ENCODE measurements at places on chromosomes 7 and 10.

GRCh38 chr7:35254496-35255442 lies 869 bp upstream of the TBX20 start:
- DNase-seq = no peak

- no peak for DNase-seq
Measured at GRCh38 chr7:27254625-27255024, 12.0 kb downstream of the EVX1 start.

DNA sequence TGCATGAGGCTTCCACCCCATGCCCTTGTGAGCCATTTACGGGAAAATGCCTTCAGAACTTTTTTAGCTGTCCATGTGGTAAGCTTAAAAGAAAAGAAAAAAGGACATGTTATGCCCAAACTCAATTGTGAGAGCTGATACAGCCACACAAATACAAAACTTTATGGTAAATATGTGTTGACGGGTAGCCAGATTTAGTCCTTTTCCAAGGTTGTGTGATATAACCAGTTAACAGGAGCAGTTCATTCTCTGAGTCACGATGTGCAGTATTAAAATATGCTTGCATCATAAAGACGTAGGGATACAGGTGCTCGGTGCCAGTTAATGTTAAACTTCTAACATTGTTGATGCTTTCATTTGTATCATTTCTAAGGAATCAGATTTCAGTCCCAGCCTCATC lies 350.4 kb downstream of the DNAJB6 start:
- DNase-seq = no peak

GRCh38 chr10:31761156-31761555 lies 167.5 kb downstream of the ARHGAP12 start:
- DNase-seq = no peak

GRCh38 chr7:14821757-14822480 lies 80.6 kb downstream of the DGKB start:
- no peak for DNase-seq

DNA sequence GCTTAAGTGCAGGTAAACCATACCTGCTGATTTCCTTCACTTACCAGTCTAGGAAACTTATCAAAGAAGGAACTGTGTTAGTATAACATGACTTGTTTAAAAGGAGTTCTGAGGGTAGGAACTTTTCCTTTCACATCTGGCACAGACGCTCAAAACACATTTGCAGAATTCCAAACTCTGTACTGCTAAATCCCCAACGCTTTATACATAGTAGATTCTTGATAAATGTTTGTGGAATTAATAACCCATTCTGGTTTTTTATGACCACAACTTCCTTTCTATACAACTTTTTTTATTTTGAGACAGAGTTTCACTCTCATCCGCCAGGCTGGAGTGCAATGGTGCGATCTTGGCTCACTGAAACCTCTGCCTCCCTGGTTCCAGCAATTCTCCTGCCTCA lies 7.7 kb upstream of the TRUB1 start:
- DNase-seq = no peak

GRCh38 chr10:84903320-84903719 lies 574.9 kb downstream of the CCSER2 start:
- DNase-seq = no peak

- no peak for DNase-seq
Measured at GRCh38 chr10:60032723-60033122, 126.4 kb upstream of the CCDC6 start.

DNA sequence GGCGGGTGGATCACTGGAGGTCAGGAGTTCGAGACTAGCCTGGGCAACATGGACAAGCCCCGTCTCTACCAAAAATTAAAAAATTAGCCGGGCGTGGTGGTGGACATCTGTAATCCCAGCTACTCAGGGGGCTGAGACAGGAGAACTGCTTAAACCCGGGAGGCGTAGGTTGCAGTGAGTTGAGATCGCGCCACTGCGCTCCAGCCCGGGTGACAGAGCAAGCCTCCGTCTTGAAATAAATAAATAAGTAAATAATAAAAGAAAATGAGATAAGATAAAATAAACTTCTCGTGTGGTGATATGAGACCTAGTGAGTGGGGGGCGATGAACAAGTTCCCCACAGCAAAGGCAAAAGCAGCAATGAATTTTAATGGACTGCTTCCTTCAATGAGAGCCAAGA lies 33.6 kb upstream of the LMTK2 start:
- DNase-seq = no peak

DNA sequence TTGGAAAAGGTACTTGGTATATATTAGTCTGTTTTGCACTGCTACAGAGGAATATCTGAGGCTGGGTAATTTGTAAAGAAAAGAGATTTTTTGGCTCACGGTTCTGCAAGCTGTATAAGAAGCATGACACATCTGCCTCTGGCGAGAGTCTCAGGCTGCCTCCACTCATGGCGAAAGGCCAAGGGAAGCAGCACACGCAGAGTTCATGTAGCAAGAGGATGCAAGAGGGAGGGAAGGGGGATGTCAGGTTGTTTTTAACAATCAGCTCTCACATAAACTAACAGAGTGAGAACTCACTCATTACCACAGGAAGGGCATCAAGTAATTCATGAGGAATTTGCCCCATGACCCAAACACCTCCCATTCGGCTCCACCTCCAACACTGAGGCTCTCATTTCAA lies 484.8 kb upstream of the DPP6 start:
- no peak for DNase-seq

DNA sequence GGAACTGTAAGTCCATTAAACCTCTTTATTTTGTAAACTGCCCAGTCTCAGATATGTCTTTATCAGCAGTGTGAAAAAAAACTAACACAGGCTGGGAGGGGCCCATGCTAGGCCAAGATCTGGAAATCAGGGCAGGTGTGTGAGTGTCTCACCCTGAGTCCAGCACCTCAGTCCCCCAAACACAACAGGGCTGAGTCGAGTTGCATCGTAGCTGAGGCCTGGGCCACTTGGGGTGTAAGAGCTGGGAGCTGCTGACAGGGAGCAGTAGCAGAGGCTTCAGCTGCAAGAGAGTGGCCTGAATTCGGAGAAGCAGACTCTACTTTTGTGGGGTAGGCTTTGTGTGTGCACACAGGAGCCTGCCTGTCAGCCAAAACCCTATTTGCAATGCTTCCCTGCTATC lies 553.1 kb downstream of the PTPRN2 start:
- no peak for DNase-seq

GRCh38 chr10:115355162-115355760 lies 262.1 kb downstream of the ATRNL1 start:
- DNase-seq = no peak
